Hematopoietic multipotent progenitor cell treated with erythropoietin and hydrocortisone succinate and interleukin-3 and kit ligand, for 17 days (in vitro differentiated cells): ENCODE measurements at places on chromosomes 5 and 9.

- DNase-seq = no peak
Measured at GRCh38 chr9:14868772-14869583, 41.2 kb downstream of the FREM1 start.

DNA sequence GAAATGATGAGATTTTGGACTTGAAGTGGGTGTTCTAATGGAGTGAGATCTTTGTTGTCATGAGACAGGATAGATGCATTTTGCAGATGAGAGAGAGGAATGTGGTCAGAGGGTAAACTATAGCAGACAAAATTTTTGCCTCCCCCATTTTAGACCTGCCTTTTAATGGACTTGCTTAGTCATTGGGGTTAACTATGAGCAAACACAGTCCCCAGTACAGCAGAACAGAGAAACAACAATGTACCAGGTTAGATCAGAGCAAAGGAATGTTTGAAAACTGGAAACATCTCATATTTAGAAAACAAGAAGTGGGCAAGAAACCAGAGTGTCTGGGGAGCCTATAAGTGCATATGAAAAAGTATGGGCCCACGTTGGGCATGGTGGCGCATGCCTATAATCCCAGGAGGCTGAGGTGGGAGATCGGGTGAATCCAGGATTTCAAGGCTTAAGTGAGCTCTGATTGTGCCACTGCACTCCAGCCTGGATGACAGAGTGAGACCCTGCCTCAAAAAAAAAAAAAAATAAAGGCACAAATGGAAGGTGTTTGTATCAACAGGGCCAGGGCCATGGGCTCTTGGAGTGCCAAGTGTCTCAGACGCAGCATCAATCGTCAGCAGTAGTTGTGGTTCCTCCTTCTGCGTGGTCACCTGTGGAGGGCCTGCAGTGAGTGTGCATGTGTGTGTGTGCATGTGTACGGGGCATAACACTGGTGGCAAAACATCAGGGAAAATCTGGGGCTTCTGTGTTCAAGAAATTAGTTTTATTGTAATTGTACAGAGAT, 214.4 kb upstream of the S1PR3 start:
- DNase-seq = no peak

DNA sequence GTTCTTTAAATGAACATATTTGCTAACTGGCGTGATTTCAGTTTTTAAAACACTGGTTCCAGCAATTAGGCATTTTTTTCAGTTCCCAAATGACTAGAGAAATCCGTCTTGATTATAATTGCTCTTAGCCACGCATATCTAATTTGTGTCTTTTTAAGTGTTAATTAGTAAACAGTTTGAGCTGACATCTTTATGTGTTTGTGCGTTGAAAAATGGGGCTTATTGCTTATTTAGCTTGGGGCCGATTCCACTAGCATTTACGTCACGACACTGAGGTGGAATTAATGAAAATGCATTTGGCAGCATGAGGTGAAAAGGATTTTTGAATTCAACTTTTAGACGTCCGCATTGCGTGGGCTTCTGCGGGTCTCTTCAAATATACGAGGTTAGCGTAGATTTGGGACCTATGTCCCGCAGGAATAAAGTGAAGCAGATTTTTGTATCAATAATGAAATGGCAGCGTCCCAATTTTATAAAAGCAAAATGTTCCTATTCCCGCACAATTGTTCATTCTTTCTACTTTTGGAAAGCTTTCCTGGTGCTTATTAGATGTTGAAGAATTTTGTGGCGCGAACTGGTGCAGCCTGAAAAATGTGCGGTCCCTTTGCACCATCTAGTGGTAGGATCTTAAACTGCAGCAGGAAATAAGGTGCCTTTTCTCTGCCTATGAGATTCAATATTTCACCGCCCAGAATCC, 122.7 kb upstream of the LMX1B start:
- DNase-seq = peak; percentile 52

DNA sequence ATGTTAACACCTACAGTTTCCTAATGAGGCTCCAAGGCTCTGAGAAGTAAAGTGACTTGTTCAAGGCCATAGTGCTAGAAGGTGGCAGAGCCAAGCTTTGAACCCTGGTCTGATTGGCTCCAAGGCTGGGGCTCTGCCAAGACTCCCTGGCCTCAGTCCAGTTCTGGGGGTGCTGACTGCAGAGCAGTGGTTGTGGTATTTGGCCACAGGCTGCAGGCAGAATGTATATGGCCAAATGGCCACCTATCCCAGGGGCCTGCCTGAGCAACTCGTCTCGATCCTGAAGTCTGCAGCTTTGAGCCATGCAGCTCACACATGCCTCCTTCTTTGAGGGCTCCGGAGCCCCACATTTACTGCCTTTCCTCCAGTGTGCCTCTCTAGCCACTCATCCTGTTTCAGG, 9.7 kb upstream of the NEK6 start:
- no peak for DNase-seq

DNA sequence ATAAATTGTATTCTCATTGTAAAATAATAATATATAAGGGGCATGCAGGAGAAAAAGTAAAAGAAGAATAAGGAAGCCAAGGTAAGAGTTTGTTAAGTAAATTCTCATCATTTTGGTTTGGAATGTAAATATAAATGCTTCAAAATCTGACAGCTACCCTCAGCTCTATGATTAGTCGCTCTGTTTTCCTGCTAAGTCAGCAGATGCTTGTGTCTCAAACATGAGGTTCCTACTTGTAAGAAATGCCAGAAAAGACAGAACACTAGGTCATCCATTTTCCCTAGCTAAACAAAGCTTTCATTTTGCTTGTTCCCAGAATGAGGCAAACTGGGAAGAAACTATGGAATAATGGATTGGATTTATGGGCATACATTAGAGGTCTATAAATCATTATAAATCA, 293.1 kb downstream of the DMRTA1 start:
- DNase-seq = no peak

GRCh38 chr5:41508696-41509398, 1.6 kb downstream of the PLCXD3 start:
- DNase-seq = no peak

- DNase-seq = no peak
Measured at GRCh38 chr5:6041977-6042550, 336.3 kb downstream of the MED10 start.

- no peak for DNase-seq
Measured at GRCh38 chr9:105930011-105930627, 235.8 kb downstream of the TMEM38B start.

DNA sequence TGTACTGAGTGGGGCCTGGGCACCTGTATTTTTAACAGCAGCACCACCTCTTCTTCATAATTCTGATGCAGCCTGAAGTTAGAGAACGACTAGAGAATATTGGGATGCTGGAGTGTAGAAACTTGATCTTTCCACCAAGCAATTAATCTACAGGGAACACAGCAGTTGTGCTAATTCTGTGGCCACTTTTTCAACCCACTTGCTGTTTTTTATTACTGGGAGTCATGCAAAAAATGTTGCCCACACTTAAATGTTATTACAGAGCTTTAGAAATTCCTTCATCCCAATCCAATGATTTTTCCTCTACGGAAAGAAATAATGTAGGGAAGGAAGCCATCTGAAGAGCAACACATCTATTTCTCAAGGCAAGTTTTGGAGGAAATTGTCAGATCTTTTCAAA, 190.9 kb upstream of the TUT7 start:
- DNase-seq = no peak

- DNase-seq = no peak
Measured at GRCh38 chr5:10756549-10756948, 4.5 kb downstream of the DAP start.

GRCh38 chr9:115115117-115115880, 2.7 kb downstream of the TNC start:
- no peak for DNase-seq

GRCh38 chr9:93451849-93452709, 594 bp downstream of the FAM120A start:
- DNase-seq = peak; percentile 57

- DNase-seq = no peak
Measured at GRCh38 chr5:95422838-95423237, 31.7 kb downstream of the FAM81B start.

- DNase-seq = no peak
Measured at GRCh38 chr5:107437986-107438510, 232.7 kb downstream of the EFNA5 start.

GRCh38 chr5:80103371-80103770, 68.2 kb downstream of the THBS4 start:
- no peak for DNase-seq

DNA sequence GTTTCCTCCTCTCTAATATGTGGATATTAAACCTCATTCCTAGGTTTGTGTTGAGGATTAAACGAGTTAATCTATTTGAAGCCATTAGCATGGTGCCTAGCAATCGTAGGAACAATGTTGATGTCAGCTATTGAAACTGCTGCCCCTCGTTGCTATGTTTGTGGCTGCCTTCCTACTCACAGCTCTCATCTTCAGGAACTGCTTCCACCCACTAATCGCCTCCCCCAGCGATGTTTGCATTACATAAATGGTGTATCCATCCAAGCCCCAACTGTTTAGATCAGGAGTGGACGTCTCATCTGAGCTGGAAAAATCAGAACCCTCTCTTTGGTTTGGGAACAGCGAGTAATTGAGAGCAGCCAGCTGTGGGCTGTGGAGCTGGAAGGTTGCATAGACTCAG, 416.6 kb downstream of the ARHGEF28 start:
- DNase-seq = no peak

DNA sequence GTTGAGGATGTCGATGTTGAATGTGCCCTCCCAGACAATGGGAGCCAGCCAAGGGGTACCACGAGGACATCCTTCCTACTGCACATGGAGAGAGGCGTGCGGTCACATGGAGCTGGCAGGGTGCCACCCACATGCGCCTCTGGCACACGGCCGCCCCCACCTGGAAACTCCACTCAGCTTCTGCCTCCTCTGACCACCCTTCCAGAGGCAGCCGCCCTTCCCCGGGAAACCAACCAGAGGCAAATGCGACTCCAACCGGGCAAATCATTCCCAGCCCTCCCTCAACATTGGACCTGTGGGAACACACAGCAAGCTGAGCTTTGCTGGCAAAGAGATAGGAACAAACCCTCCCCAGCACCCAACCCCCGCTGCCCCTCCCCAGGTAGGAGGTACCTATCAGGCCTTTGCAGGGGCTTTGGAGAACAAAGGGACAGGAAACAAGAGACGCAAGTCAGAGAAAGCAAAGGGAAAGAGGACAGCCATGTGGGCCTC, 17.5 kb downstream of the ABO start:
- DNase-seq = no peak

DNA sequence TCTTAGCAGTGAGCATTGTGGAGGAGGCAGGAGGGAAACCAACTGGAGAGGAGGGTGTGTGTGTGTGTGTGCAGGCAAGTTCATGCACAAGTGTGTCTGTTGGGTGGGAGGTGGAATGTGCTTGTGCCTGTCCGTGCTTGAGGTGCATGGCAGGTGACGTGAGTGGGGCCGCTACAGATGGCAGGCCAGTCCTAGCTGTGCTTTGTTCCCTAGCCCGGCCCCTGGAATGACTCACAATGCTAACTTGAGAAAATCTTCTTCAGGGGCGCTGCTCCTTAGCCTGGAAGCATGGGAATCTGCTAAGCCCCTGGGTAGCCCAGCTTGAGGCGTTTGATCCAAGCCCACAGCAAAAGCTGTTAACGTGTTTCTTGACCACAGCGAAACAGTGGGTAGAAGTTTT, 25.0 kb upstream of the DMRT2 start:
- DNase-seq = no peak

DNA sequence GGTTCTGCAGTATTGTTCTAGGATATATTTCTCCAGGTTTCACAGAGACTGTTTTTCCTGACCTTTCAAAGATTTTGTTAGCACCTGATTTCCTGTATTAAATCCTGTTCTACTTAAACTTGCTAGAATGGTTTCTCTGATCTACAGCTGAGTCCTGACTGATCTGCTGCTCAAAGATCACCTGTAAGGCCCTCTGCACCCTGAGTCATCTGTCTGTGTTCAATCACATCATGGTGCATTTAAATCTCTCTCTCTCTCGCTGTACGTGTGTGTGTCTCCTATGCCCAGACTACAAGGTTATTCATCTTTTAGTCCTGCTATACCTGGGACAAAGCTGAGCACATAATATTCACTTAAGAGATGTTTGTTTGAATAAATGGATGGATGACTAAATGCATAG, 13.3 kb upstream of the C5orf63 start:
- no peak for DNase-seq

- DNase-seq = no peak
Measured at GRCh38 chr5:11377896-11378295, 526.4 kb downstream of the CTNND2 start.

DNA sequence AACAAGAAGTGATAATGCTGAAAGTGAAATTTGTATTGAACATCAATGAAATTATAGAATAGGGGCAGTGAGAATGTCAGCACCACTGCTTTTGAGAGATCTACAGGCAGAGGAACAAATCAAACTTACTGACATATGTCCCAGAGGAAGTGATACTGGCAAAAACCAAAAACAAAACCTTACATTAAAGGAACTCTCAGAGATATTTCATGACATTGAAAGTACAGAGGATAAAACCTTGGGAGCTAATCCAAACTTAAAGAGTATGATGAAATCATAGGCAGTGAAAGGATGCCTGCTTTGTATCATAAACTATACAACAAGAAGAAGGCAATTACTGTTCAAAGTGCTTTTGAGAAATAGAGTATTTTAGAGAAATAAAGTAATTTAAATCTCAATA, 90.4 kb upstream of the SV2C start:
- no peak for DNase-seq

- no peak for DNase-seq
Measured at GRCh38 chr9:35027860-35028259, 38.3 kb downstream of the DNAJB5 start.

- DNase-seq = no peak
Measured at GRCh38 chr5:10235350-10235749, 14.3 kb downstream of the ATPSCKMT start.

DNA sequence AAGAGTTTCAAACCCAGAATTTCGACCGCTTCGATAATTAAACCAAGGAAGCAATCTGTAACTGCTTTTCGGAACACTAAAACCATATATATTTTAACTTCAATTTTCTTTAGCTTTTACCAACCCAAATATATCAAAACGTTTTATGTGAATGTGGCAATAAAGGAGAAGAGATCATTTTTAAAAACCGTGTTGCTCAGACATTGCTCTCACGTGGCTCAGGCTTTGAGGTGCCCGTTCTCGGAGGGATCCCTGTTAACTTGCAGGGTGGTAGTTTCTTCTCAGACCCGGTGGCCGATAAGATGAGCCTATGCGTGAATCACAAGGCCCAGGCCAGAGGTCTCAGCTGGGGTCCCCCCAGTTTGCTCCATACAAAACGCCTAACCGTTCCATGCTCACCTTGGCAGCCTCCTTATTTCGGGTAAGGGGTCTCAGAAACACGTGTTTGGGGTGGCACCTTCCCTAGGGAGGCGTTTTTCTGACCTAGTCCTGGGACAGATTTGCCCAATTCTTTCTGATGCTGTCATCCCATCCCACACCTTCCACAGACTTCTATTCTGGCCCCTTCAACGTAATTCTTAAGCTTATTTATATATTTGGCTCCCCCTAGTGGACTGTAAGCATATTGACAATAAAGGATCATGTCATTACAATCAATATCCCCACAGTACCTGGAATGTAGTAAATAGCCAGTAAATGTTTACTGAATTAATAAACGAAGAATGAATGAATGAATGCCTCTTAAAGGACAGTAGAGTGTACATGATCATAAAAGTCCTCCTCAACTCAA, 48.1 kb downstream of the THBS4 start:
- DNase-seq = peak; percentile 77
